SHP77 treated with DMSO at 0.1 percent for 48 hours (cell line): ENCODE measurements at places on chromosomes 3 and 15.

GRCh38 chr3:38019658-38020341 lies 9.6 kb downstream of the PLCD1 start:
- no peak for DNase-seq

- no peak for DNase-seq
Measured at GRCh38 chr15:66109826-66110225, 143.7 kb downstream of the MEGF11 start.

DNA sequence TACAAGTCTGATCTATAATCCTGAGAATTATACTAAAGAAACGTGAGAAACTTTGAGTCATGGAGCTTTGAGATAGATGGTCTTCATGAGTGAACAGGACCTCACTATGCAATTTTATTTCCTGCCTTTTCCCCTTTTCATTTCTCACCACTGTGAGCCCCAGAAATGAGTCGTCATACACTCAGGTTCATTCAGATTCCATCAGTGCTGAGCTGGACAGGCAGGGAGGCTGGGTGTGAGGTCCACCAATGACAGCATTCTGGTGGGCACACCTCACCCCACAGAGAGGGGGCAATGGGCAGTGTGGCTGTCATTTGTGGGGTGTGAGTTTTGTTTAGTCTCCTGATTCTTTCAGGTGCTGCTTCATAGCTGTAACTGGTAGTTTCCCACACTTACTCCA lies 16.9 kb downstream of the TIGIT start:
- no peak for DNase-seq

- DNase-seq, result no peak
Measured at GRCh38 chr15:93274257-93274656, 185.2 kb upstream of the RGMA start.

DNA sequence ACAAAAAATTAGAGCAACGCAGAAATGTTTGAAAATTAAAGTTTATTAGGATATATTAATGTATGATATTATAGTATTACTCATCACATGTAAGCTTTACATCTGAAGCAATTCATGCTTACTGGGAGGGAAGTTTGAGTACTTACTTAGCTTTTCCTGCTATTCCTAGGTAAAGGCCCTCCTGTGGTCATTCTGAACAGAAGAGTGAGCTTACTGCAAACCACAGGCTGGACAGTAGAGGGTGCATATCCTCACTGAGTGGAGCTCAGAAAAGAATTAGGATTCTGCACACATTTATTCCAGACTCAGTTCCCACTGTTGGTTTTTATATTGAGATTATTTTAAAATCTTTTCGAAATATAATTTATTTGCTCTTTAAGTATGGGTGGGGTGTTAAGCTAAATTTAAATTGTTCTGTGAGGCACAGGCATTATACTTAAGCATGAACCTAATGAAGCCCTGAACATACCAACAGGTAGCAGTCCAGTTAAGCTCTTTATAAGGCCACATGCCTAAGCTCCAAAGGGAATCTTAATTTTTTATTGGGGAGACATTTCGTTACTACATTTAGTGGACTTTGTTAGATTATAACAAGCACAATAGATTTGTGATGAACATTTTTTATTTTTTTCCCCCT lies 10.2 kb downstream of the MRPS22 start:
- peak; percentile 13 for DNase-seq

DNA sequence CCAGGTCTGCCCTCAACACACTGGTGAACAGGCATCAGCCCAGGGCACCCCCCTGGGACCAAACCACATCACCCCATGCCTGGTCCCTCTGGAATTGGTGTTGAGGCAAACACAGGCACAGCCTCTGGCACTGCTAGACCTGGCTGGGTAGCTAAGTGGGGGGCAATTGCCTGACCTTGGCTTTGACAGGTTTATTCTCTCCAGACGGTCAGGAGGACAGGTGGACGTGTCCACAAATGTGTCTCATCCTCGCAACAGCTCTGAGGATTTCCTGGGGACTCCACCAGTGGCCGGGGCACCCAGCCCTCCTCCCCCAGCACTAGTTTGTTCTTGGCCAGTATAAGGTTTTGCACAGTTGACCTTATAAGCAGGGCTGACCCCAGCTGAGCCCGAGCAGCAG lies 31.3 kb downstream of the TKT start:
- DNase-seq, result no peak

GRCh38 chr3:131551761-131552160 lies 49.0 kb upstream of the MRPL3 start:
- no peak for DNase-seq

DNA sequence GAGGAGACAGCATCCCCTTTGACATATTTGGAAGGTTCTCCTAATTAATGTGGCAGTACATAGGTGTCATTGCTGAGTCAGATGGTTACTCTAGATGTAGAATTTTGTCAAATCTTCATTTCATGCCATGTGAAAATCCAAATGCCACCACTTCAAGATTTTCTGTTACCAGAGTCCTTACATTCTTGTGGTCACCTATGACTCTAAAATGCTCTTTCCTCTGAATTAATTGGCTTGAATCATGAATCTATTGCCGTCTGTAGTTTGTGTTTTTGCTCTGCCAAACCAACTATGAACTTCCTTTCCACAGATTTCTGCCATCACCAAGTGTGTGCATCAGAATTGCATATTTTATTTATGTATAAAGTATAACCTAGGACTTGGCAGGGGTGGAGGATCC lies 269.4 kb upstream of the ZPLD1 start:
- no peak for DNase-seq

DNA sequence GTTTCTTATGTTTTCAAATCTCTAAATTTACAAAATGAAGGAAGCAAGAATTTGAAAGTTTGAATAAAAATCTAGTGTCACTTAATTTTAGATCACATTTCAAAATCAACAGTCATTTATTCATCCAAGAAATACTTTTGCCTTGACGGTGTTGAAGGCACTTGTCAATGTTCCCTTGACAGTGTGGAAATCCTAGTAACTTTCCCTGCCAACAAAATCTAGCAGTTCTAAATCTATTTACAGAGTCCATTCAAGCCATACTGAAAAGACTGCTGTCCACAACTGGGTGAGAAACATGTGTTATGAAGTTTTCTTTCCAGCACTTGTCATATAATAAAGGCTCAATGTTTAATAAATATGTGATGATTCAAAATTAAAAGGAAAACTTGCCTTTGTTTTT lies 8.6 kb upstream of the MAP2K5 start:
- DNase-seq, result no peak

DNA sequence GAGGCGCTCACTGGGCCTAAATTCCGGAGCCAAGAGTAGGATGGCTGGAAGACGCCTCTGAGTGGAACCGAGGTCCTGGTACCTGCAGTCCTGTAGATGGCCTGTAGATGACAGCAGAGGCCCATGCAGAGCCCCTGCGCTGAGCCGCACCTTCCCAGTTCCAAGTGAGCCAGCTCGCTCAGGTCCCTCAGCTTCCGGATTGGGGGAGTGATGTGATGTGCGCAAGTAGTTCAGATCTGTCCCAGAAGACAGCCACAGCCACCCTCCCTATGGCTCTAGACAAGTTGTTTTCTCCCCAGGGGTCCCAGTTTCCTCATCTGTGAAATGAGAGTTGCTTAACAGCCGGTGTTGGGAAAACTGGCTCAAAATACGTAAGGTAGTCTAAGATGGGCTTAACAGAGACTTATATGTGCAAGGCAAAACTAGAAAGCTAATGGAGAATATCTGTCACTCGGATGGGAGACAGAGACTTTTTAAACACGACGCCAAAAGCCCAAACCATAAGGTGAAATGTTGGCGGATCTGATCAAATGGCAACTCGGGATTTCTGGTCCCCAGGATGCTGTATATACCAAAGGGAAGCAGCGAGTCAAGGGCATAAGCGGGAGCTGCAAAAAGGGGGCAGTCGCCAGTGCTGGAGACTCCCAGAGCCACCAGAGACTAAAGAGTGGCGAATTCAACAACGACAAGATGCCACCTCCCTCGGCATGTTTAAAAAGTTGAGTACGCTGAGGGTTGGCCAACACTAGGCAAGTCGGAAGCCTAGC lies 765 bp upstream of the MAPKAPK3 start:
- peak; percentile 59 for DNase-seq

DNA sequence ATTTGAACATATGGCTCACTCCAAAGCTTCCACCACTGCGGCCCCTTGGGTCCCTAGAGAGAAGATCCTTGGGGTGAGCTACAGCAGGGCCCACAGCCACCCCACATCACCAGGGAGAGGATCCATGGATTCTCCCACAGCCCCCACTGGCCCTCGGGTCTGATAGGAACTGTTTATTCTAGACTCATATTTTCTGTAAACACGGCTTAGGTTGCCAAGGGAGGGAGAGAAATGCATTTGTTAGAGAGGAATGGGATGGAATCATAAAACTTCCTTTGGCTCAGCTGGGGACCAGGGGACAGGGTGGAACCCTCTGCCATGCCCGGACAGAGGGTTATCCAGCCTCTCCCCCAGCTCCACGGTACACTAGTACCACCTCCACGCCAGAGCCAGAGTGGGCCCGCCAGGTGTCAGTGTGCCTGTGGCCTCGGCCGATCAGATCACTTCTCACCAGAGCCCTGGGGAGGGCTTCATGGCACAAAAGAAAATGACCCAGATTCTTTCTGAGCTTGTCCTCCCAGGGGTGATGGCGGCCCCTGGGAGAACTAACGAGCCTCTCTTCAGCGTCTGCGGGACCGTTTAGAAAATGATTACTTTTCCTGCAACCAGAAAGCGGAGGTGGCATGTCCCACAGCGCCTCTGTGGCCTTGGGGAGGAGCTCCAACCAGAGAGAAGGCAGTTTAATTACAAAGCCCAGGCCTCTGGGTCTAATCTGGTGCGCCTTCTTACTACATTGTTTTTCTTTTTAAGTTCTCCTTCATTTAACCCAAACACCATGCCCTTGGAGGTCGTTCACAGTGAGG lies 33.7 kb downstream of the ADCY5 start:
- no peak for DNase-seq

- no peak for DNase-seq
Measured at GRCh38 chr15:74421302-74422245, 12.2 kb downstream of the SEMA7A start.

DNA sequence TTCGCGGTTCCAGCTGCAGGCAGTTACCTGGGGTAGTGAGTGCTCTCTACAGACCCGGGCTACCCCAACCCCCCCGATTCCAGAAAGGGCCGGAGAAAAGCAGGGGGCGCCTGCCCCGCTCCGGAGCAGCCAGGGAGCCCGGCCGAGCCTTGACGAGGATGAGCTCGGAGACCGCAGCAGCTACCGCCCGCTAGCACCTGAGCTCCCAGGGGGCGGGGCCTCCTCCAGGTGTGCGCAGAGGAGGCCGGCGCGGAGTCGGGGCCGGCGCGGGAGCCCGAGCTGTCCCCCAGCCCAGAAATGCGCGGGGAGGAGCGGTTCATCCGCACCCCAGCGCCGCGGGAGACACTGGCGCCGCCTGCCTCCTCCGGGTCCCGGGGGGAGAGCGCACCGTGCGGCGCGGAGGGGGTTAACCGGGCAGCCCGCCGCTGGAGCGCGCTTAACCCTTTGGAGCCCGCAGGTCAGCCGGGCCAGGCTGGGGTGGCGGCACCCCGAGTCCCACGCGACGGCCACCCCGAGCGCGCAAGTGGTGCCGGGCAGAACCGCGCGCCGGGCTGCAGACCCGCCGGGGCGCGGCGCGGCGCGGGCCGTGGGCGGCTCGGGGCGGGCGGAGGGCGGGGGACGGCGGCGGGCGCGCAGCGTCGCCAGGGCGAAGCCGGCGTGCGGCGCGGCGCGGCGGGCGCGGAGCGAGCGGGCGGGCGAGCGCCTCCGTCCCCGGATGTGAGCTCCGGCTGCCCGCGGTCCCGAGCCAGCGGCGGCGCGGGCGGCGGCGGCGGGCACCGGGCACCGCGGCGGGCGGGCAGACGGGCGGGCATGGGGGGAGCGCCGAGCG lies at the start of gene CACNA1D:
TSS of gene CACNA1D (plus strand) at position 649 of the 829 bp plus-strand sequence. CDS start 556 bp downstream, outside the sequence.
- DNase-seq, result no peak

- DNase-seq, result no peak
Measured at GRCh38 chr15:29544513-29545128, 275.0 kb upstream of the NSMCE3 start.

DNA sequence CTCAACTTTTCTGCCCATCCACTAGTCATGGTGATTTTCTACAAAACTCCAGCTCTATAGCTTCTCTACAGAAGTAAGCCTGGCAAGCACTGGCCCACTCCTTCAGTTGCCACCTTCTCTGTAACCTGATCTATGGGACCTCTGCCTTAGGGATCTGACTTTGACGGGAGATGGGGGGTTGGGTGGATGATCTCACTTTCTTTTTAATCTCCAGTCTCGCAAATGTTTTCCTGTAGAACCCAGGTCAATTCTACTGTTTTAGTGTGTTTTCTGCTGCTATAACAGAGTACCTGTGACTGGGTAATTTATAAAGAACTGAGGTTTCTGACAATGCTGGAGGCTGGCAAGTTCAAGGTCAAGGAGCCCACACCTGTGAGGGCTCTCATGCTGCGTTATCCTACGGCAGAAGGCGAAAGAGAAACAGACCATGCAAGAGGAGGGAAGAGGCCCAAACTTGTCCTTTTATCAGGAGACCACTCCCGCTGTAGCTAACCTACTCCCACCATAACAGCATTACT lies 189.9 kb upstream of the THRB start:
- no peak for DNase-seq

DNA sequence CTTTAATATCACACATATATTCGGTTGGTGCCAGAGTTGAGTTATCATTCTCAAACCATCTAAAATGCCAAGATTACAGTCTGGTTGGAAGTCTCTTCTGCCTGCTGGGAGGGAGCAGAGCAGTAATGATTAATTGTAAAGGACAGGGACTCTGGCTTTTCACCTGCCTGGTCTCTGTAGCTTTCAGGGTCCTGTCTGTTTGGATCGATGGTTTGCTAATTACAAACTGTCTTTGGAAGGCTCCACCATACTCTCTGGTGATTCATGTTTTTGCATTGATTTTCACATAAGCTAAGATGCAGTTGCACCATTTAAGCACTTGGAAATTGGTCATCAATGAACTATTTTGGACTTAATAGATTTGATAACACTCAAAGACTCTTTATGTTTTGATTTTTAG lies 350.4 kb upstream of the SATB1 start:
- DNase-seq, result no peak

DNA sequence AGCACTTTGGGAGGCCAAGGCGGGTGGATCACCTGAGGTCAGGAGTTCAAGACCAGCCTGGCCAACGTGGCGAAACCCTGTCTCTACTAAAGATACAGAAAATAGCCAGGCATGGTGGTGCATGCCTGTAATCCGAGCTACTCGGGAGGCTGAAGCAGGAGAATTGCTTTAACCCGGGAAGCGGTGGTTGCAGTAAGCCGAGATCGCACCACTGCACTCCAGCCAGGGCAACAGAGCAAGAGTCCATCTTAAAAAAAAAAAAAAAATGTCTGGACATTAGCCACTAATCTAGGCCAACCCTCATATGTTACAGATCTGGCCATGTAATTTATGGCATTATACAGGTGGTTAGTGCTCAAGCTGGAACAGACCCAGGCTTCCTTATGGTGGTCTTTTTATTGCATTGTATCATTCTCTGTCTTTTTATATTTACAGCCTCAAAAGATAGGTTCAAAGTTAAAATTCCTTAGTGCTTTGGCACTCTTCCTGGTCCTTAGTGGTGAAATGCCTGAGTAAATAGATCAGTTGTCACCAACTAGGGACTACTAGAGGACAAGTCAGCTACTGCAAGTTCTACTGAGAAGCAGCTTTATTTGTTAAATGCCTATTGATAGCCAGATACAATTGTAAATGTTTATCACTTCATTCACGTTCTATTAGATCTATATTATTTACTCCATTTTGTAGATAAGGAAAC lies 16.0 kb downstream of the STARD9 start:
- peak; percentile 8 for DNase-seq
